GM12892 (cell line): ENCODE measurements at places on chromosomes 3 and 15.

GRCh38 chr3:185843126-185843525 is 18.3 kb upstream of the IGF2BP2 start:
- no peak for DNase-seq

DNA sequence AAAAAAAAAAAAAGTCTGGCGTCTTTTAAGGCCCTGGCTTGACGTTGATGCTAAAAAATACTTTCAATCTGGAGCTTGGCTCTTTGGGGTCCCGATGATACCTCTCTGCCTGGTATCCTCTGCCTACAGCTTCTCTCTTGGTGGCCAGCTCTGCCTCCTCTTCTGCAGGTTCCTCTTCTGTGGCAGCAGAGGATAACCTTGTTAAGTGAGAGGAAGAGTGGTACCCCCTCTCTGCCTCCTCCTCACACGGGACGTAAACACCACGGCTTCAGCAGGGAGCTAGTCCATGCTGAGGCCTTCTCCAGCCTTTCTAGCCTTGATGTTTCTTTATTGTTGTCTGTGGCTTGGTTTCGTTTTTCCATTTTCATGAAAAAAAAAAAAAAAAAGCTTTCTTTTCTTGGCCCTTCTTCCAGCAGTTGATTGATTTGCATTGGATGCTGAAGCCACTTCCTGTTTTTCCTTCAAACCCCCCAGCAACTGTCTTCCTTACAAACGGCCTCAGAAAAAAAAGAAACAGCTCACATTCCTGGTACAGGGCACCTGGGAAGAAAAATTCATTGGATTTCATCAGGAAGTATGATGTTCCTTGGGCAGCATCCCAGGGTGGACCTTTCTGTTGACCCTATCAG is 59.7 kb downstream of the RORA start:
- DNase-seq = no peak

GRCh38 chr3:56855856-56856512 is 54.2 kb upstream of the ARHGEF3 start:
- DNase-seq = no peak

- DNase-seq = no peak
Observed at GRCh38 chr3:147305533-147306250, 100.7 kb downstream of the ZIC4 start.
